ENCODE measurements at places on chromosomes 4 and X.
A peak's percentile ranks its signal among the peaks of the same experiment; 100 is the strongest.

DNA sequence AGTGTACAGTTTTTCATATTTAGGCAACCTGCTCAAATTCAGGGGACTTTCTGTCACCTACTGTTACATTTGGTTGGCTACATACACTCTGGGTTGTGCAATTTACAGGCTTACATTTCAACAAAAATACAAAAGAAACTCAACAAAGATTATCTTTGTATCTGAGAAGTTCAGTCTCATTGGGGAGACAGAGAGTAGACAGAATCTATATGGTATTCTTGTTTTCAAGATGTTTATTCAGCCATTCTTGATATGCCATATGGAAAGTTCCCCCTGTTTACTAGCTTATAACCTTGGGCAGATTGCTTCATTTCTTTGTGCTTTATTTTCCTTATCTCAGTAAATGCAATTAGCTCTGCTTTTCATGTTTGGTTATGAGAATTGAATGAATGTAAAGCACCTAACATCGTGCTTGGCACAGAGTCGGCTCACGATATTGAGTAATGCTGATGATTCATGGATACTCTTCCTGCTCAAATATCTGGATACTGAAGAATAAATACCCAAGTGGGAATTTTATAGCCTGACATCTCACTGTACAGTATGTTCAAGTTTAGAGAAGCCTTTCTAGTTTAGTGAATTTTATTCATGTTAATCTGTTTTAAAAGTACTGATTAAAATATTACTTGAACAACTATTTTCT lies 96.5 kb upstream of the PACRGL start:
- no peak for DNase-seq

GRCh38 chr4:168840392-168840763 lies 169.7 kb downstream of the CBR4 start:
- no peak for DNase-seq

- no peak for DNase-seq
These were observed 207.9 kb upstream of the ANXA3 start for GRCh38 chr4:78343682-78344081.

- DNase-seq: no peak
These were observed 1.5 kb downstream of the ADRA2C start for GRCh38 chr4:3767570-3768288.

DNA sequence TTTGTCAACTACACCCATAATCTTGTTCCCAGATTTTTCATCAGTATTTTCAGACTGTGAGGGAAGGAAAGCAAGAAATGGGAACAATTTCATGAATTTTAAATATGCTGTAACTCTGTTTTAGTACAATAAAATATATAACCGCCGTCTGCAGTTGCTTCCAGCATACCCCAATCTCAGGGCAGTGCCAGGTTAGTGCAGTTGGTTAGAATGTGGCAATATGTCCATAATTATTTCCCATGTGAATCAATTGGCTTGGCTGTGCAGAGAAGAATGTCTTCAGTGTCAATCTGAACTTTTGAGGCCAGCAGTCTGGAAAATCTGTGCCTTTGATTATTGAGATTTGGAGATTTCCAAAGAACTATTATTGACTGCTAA lies 5.0 kb upstream of the MMAA start:
- no peak for DNase-seq

GRCh38 chr4:102469806-102470205 lies 31.4 kb upstream of the NFKB1 start:
- no peak for DNase-seq

DNA sequence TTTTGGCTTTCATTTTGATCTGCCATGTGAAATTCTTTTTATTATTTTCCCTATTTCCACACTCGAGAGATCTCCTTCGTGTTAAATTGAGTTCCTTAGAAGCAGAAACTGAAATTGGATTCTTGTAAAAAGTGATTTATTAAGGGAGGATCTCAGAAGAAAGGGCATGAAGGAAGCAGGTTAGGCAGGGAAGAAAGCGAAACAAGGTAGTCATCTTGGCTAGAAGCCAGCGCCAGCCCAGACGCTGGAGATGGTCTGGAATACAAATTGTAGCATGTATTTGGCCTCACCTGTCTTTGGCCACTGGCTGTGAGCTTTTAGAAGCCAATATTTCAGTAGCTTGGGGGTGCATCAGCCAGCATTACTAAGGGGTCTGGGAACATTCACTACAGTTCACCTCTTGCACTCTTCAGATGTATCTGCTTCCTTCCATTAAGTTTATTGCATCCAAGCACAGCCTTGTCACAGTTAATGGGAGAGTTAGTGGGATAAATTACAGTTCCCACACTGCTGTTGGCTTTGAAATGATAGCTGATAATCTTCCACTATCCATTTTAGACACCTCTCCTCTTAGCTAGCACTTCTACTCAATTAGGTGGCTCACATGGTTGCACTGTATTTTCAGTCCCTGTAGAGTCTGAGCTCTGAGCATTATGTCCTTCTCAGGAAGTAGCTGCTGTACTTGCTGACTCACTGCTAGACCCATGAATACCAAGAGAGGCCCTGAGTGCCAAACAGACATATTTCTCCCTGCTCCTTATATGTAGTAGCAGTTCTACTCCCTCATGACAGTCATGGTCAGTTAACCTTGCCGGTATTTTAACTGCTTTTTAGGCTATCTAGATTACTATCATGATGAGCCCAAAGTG lies 14.6 kb downstream of the GRXCR1 start:
- no peak for DNase-seq

DNA sequence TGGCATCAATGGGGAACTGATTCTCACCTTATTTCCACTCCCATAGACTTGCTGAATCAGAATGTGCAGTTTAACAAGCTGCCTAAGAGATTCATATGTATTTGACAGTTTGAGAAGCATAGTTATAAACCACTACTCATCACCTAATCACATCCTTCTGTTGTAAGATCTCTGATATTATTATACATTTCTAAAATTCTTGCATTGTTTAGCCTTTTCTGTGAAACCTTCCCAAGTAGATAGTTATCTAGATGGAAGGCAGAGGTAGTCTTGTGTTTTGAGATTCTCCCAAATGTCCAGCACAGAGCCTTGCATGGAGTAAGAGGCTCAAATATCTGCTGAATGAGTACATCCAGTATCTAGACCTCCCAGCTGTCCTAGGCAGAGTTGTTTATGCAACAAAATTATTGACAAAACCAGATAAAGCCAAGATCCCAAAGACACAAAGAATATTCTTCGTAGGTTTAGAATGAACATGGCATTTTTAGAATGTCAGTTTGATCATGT lies 227.3 kb downstream of the KDR start:
- DNase-seq: no peak

GRCh38 chr4:151260526-151260925 lies 16.4 kb upstream of the PRSS48 start:
- no peak for DNase-seq

DNA sequence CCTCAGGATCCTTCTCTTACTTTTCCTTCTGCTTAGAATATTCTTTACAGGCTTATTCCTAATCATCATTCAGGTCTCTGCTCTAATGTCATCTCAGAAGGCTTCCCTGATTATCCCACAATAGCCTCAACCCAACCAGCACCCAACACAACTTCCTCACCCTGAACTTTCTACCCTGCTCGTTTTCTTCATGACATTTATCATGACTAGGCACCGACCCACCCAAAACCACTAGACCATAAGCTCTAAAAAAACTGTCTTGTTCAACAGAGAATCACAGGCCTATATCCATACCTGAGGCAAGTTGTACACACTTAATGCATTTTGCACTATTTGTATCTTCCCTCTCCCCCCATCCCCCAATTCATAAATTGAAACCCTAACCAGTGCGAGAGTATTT lies 95.3 kb downstream of the SH3RF1 start:
- DNase-seq: no peak

DNA sequence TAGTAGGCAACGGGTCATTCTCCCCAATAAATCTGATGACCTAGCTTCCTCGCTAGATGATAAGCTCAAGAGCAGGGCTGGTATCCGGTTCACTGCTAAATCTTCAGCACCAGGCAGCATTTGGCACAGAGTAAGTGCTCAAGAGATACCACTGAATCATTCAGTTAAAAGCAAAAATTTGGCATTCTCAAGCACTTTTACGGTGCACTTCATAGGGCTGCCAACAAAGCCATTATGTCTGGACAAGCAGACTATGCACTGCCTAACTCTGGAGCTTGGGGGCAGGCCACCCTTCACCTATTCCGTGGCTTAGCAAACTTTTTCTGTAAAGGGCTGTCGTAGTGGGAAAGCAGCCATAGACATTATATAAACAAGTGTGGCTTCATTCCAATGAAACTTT lies 23.8 kb upstream of the CXorf38 start:
- peak; percentile 23 for DNase-seq

- no peak for DNase-seq
These were observed 60.6 kb upstream of the TLR2 start for GRCh38 chr4:153623491-153623890.

DNA sequence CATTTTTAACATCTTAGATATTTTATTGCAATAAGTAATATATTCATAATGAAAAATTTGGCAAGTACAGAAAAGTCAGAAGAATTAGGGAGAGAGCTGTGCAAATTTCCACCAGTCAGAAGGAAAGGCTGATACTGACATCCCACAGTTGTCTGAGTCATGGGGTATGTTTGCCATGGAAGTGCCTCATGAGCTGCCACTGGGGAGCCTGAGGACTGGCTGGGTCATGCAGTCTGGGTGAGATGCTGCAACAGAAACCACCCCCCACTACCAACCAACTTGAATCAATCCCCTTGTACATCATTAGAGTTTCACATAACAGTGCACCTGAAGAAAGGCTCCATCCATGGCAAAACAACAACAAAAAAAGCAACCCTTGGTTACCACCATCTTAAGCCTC lies 45.2 kb upstream of the ENPP6 start:
- DNase-seq: no peak

DNA sequence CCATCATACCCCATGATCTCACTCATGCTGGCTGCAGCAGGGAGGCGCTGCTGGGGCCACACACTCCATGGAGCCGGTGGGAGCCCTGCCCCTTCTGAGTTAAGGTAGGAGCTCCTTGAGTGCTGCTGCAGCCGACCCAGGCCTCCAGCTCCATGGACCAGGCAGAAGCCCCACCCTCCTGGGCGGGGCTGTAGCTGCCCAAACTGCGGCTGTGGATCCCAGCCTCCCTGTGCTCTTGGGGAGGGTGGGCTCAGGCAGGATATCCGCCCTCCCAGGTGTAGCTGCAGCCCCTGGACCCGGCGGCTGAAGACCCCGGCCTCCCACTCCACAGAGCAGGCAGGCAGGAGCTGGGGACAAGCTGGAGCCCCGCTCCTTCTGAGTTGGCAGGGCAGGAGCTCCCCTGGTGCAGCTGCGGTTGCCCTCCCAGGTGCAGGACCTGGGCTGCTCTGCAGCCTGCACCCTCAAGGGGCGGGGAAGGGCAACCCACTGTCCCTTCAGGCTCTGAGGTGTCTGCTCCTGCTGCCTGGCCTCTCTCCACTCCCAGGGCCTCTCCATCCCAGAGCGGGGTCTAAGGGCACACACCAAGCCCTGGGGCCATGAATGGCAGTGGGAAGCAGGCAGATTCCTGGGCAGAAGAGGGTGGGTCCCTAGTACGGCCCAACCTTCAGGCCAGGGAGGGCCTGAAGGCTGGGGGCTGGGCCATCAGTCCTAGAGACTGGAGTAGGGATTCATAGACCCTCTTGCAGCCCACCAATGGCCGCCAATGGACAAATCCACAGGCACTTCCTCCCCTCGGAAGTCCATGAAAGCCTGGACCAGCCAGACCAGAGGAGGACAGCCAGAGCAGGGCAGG lies 466.1 kb downstream of the DTHD1 start:
- no peak for DNase-seq

DNA sequence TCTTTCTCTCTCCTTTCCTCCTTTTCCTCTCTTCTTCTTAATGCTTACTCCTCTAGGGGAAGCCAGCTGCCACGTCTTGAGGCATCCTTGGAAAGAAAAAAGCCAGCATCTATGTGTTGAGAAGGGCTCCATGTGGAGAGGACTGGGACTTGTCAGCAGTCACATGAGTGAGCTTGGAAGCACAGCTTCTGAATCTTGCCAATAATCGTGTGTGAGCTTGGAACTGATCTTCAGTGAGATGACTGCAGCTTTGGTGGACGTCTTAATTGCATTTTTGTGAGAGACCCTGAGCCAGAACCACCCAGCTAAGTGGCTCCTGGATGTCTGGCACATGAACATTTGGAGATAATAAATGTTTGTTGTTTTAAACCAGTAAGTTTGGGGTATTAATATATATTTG lies 371.7 kb downstream of the SLITRK2 start:
- DNase-seq: no peak
